ENCODE measurements at places on chromosomes 2 and 18.
A peak's percentile ranks its signal among the peaks of the same experiment; 100 is the strongest.

DNA sequence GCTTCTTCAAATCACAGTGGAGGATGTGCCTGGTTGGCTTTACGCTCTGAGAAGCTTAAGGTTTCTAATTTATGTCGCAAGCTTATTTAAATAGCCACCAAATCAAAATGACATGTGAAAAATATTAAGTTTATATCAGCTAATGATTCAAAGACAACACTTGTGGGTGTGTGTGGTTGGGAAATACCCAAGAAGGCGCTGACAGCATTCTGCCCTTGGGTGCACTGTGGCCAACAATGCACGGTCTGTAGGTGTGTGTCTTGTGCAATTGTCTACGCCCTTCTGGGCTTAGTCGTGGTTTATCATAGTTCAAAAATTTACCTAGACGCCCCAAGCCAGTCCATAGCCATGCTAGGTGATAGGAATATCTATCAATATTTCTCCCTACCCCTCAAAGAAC, 60.9 kb downstream of the KCTD1 start:
- DNase-seq = no peak

GRCh38 chr2:150066490-150066889, 421.0 kb downstream of the RND3 start:
- DNase-seq = no peak

GRCh38 chr18:58572680-58573079, 56.2 kb downstream of the ALPK2 start:
- no peak for DNase-seq

DNA sequence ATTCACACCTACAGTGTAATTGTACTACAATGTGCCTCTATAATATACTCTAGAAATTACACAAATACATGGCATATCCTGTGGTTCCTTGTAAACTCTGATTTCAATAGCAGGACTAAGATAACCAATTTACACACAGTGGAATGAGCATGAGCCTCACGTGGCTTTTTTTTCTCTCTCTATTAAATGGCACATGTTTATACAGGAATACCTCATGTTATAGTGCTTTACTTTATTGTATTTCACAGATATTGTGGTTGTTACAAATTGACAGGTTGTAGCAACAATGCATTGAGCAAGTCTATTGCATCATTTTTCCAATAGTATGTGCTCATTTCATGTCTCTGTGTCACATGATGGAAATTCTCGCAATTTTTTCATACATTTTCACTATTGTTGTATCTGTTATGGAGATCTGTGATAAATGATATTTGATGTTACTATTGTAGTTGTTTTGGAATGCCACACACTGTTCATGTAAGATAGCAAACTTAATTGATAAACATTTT, 260.0 kb downstream of the FSIP2 start:
- DNase-seq = no peak

DNA sequence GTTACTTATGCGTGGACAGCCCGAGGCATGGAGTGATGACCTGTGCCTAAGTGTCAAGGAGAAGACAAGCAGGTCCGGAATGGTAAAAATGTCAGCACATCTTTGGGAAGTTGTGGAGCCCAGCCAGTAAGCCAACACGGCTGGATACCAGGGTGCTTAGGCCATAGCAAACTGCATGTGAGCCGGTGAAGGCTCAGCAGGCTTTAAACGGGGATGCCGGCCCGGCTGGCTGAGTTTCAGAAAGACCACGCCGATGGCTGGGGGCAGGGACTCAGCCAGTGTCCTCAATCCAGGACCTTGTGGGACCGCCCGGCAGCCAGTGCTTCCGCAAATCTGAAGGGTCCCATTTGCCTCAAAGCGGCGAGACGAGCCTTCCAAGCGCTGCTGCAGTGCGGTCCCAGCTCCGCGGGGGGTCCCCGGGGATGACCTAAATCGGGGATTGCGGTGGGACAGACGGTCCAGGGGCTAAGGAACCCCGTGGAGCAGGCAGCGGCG, 946 bp upstream of the AGAP1 start:
- no peak for DNase-seq

DNA sequence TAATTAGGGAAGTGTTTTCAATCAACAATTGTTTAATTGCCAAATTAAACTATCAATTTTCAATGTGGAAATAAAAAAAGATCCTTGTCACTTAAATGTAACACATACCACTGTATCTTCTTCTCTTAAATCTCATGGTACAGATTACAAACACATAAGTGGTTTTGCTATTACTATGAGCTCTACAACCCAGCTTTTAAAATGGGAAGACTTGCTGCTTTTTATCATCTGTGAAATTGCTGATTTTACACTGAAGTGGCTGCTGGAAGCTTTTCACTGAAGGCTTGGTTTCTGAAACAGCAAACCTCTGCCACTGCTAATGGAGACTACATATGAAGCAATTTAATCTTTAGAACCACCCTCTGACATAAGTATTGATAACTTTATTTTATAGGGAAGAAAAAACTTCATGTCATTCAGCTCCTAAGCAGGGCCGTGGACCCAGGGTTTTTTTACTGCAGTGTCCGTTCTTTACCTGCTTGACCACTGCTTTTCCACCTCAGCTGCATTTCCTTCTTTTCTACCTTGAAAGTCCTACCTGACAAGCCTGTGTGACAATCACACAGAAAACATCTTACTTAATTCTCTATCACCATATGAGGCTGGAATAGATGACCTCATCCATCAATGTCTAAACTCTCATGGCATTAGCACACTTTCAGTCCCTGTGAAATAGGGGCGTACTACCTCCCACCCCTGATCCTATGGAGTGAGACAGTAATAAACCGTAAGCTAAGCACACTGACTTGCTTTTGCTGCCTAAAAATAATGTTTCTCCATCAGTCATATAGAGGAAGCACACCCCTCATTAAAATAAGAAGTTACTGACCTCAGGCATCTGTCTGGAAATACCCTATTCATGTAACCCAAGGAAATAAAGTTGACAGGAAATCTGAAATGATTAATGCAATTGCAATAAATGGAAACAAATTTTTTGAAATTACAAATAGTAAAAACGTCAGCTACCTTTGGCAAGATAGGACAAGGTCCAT, 19.2 kb upstream of the SLC8A1 start:
- no peak for DNase-seq

DNA sequence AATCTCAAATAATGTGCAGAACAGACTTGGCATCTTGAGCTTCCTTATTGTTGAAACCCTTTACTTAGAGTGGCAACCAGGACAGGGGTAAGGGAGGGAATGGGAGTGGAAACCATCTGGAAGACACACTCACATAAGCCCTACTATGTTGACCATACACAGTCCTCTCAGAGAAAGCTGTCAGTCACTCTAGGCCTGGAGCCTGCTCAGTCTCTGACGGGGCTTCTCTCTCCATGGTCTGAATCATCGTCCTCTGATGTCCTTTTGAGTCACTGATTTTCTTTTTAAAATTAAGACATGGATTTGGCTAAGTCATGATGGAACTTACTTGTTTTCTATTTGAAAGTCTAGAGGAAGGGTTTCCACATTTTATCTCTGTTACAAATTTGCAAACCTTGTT, 74.0 kb downstream of the MYO1B start:
- no peak for DNase-seq

DNA sequence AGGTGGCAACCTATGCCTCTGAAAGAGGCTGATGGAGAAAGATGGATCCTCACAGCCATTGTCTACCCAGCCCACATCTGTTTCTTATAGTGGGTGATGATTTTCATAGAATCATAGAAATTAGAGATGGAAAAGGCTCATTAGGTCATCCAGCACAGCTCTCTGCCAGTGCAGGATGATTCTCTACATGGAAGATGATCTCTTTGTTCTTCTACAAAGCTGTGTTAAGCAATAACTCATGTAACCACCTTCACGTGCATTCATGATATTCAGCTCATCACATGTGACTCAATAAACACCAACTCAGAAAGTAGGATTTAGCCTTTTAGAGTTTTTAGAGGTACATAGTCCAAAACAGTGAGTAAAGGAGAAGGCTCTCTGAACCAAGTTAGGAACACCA, 539.4 kb upstream of the ID2 start:
- DNase-seq = no peak

- no peak for DNase-seq
Observed at GRCh38 chr18:11377766-11378540, 228.6 kb upstream of the PIEZO2 start.

GRCh38 chr2:136025057-136025973, 39.9 kb upstream of the DARS1 start:
- no peak for DNase-seq

- DNase-seq = peak; percentile 57
Observed at GRCh38 chr18:63994783-63995399, 25.0 kb downstream of the SERPINB8 start.

GRCh38 chr2:120229341-120229740, 6.1 kb upstream of the TMEM185B start:
- DNase-seq = no peak

DNA sequence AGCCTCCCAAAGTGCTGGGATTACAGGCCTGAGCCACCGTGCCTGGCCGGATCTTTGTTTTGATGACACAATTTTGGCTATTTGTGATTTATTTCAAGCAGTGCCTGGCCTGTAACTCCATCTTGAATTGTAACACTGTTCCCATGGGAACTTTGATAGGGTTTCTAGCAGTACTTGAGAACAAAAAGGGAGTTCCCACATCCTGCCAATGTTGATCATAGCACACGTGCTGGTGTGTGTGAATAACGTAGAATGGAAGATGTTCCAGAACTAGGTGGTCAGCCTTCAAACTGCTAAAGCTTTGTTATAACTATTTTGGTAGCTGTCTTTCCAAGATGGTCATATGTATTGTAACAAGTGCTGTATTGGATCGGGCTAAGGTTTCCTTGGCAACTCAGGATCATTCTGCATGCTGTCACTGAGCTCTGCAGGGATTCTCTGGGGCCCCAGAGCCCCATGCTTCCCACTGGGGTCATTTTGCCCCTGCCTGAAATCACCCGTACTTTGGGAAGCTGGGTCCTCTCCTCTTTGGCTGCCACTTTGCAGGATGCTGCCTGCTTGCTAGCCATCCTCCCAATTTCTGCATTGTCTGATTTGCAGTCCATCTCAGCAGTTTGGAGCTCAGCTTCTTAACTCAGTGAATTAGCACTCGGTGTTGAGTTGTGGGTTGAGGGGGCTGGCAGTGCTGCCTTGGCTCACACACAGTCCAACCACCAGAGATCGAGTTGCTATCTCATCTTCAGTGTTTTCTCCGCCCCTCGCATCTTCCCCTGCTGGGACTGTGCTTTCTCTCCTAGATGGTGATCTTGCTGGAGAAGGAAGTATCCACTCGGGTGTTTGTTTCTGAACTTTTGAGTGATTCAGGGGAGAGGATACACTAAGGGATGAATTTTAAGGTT, 26.8 kb downstream of the SH3RF3 start:
- DNase-seq = no peak

DNA sequence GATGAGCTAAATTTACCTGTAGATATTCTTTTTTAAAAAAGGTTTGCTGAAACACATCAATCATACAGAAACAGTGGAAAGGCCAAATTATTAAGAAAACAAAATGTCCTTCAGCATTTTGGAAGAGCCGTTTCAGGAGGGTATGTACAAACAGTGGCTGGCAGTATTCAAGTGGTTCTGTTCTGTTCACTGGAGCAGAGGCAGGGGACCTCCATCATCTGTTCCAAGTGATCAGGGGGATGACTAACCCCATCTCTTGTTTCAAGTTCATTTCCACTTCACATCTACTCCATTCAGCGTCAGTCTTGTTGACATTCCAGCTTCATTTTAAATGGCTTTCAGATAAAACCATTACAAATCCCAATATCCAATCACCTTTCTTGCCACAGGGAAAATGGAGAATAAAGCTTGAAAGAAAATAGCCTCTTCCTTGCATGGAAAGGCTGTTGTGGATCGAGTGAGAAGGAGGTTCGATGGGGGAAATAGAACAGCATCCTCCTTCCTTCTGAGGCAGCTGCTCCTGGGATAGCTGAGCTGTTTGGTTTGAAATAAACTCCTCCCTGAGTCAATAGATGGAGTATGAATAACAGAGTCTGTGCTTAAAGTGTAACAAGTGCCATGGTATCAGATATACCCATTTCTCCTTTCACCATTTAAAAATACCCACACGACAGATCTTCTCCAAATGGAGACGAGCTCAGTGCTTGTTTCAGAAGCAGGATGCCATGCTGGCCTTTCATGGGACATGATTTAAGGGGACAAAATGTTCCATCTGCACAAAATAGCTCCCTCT, 63.7 kb upstream of the OTOF start:
- no peak for DNase-seq

GRCh38 chr2:176135035-176135440, 5.5 kb downstream of the HOXD8 start:
- no peak for DNase-seq

GRCh38 chr18:56651771-56652092, 573 bp downstream of the WDR7 start:
- no peak for DNase-seq

- DNase-seq = peak; percentile 94
Observed at GRCh38 chr2:172806493-172806892, 70.8 kb downstream of the RAPGEF4 start.

DNA sequence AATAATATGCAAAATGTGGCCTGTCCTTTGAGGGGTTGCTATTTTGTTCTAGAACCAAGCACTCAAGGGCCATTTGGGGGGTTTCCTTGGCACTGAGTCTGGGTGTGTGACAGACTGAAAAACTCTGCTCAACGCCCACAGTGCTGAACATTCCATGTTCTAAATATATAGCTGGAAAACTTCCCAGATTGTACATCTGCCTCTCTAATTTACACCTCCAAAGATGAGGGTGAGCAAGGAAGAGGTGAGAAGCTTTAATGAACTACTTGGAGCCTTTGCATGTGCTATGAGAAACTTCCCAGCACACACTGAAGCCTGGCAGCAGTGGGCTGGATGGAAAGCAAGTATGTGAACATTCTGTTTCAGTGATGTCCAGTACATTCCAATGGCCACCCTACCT, 296.7 kb upstream of the KCNH7 start:
- DNase-seq = no peak

GRCh38 chr2:188970211-188970610, 4.0 kb upstream of the COL3A1 start:
- DNase-seq = no peak

GRCh38 chr2:191701696-191702095, 23.8 kb downstream of the NABP1 start:
- no peak for DNase-seq

DNA sequence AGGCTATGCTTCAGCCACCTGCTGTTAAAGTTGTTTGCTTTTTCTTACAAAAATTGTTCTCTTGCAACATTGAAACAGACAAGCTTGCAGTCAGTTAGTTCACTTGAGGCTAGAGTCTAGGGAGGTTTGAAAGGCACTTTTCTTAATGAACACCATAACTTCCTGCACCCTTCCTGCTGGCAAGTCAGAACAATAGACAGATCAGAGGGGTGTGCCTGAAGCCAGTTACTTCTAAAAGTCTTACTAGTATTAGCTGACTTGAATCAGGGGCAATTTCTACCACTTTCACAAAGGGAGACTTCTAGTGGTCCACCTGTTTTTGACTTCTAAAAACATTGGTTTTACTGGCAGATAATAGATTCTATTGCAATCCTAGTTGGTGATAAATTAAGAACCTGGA, 367.4 kb upstream of the CDH20 start:
- peak; percentile 3 for DNase-seq

- DNase-seq = no peak
Observed at GRCh38 chr2:170950221-170950761, 21.2 kb downstream of the GORASP2 start.

GRCh38 chr2:136021976-136022375, 36.5 kb upstream of the DARS1 start:
- no peak for DNase-seq

Data from Kasumi-1 (cell line).